Stimulated activated effector memory CD8-positive, alpha-beta T cell treated with anti-CD3 and anti-CD28 coated beads, Interleukin-12 subunit alpha, Interleukin-12 subunit beta, amount 100 ng/mL, for 72 hours (primary cell): ENCODE measurements at places on chromosomes 1 and 21.

GRCh38 chr1:153608742-153609584 is 4.0 kb downstream of the S100A16 start:
- no peak for DNase-seq

DNA sequence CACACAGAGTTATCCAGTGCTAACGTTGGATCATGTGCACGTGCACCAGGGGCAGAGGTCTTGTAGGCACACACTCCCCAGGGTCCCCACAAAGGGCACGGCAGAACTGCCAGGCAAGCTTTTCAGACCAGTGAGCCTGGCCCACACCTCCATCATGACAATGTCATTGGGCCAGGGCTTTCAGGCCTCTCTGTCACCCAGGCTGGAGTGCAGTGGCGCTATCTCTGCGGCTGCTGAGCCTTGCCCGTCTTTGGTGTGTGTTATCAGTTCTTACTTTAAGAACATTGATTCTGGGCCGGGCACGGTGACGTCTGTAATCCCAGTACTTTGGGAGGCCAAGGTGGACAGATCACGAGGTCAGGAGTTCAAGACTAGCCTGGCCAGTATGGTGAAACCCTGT is 44.2 kb downstream of the PKNOX1 start:
- DNase-seq, result no peak

DNA sequence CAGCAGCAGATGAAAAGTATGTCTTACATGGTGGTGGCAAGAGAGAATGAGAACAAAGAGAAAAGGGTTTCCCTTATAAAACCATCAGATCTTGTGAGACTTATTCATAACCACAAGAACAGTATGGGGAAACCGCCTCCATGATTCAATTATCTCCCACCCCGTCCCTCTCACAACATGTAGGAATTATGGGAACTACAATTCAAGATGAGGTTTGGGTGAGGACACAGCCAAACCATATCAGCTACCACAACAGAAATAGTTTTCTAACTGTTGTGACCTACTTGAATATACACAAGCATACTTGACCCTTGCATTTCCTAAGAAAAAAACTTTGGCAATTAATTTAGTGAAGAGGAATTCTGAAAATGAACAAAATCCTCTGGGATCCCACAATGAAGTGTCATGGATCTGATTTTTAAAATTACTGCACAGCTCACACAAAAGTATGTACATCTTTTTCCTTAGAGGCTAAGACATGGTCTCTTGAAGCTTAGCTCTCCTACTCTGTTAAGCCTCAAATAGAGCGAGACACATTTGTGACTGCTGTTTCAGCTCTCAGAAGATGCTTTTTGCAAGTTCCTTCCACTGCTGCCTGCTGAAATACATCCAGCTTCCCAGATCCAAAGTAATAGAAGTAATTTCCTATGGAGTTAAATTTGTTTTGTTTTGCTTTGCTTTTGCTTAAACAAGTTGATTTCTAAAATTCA is 265.8 kb downstream of the DPYD start:
- no peak for DNase-seq

- no peak for DNase-seq
Observed at GRCh38 chr1:218463194-218464156, 118.3 kb downstream of the TGFB2 start.

GRCh38 chr1:31345635-31346034 is 27.2 kb downstream of the FABP3 start:
- DNase-seq, result no peak

DNA sequence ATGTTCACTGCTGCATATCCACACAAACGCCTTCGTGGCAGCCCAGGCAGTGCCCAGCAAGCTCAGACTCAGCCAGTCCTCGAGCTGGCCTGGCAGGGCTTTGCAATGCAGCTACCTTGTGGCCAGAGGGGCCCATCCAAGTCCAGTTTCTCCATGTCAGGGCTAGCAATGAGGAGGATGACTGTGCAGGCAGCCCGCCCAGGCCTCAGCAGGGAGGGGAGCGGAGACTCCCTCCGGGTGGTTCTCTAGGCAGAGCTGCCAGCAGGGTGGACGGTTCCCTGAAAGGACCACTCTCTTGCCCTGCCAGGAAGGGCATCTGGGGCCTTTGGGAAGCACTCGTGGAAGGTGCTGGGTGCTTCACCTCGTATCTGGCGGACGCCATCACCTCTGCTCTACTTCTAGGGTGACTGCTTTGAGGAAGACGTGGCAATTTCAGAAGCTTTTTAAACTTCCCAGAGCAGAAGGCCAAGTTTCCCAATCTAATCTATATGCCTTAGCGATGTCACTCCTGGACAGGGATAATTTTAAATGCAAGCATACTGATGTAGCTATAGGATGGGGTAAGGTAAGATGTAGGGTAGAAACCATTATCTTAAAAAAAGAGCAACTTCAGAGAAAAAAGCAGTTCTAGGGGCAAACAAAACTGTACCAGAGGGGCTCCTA is 56.2 kb downstream of the RUNX1 start:
- no peak for DNase-seq

DNA sequence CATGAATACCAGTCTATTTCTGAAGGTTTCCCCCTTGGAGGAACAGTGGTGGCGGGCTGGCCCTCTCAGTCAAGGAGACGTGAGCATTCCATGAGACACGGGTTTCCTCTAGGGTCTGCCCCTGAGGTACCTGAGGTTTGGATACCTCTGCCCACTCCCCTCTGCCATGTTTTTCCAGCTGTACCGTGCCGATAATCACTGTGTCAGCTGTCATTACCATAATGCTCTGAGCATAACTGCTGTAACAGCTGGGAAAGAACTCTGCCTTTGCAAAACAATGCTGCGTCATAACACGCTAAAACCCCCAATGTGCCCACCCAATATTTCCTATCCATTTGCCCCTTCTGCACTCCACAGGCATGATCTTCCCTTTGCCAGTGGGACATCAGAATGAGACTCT is 425.1 kb downstream of the KIF26B start:
- no peak for DNase-seq
